Right lung (tissue), 10 donors: ENCODE measurements at places on chromosomes 1 and 21. TPM values are rescaled to one million over a fixed set of nuclear protein-coding genes. Genes with fewer than 3 reads are reported as not detected.

DNA sequence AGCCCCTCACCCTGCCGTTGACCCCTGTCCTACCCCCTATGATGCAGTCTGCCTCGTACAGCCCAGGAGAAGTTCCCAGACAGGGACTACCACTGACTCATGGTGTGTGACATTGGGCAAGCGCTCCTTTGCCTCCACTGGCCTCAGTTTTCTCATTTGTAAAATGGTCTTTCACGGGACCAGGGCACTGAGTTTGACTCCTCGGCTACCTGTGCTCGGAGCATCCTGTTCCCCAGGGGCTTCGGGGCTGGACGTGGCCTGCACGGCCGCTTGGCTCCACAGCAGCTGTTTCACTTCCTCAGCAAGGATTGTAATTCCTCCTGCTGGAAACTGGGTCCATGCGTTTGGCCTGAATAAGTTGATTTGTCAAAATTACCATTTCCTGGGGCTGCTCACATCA, 277.3 kb downstream of the MATN1 start:
- no peak for DNase-seq

GRCh38 chr1:36151134-36151844, 2.0 kb upstream of the TRAPPC3 start:
- DNase-seq, result no peak

DNA sequence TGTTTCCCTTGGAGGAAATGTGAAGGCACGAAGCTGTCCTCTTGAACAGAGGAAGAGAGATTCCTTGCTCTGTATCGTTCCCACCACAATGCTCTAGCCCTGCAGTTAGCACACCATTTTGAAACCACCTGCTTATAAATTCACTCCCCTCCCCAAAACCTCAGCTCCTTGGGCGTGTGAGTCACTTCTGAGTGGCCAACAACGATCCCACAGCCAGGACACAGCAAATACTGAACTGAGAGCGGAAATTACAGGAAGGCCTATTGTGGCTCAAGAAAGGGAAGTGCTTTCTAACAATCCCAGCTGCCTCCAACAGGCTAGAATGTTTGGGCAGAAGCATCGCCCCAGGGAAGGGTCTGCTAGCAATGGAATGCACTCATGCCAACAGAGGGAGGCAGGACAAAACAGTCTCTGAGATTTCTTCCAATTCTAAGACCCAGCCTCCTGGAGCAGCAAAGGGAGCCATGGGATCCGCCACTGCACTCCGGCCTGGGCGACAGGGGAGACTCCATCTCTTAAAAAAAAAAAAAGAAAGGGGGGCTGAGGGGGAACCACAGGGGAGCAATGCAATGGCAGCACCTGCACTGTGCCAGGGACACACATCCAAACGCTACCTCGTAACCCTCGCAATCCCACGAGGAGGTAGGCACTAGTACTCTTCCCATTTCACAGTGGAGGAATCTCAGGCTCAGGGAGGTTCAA, 1.9 kb downstream of the TMEM53 start:
- no peak for DNase-seq

OLIG2 gene
- polyA plus RNA-seq, result not detected

DNA sequence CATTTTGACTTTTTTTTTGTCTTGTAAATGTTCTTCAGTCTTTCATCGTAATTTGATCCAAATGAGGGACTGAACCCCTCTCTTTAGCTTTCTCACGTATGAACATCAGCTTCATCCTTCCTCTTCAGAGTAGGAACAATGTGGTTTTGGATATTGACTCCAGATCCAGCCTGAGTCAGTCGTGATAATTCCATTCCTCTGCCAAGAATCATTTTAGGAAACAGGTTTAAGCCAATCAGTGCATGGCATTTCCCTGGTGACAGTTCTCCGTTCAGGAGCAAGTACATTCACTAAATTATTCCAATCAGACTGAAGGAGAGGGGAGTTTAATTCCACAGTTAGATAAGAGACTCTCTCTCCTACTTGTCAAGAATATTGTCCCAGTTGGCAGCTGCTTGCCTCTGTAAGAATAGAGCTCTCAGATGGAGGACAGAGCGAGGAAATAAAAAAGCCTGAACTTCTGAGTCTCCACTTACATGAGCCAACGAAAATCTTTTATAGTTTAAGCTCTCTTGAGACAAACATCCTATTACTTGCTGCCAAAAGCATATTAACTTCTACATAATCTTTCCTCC, 18.6 kb downstream of the RHOU start:
- DNase-seq, result no peak

DNA sequence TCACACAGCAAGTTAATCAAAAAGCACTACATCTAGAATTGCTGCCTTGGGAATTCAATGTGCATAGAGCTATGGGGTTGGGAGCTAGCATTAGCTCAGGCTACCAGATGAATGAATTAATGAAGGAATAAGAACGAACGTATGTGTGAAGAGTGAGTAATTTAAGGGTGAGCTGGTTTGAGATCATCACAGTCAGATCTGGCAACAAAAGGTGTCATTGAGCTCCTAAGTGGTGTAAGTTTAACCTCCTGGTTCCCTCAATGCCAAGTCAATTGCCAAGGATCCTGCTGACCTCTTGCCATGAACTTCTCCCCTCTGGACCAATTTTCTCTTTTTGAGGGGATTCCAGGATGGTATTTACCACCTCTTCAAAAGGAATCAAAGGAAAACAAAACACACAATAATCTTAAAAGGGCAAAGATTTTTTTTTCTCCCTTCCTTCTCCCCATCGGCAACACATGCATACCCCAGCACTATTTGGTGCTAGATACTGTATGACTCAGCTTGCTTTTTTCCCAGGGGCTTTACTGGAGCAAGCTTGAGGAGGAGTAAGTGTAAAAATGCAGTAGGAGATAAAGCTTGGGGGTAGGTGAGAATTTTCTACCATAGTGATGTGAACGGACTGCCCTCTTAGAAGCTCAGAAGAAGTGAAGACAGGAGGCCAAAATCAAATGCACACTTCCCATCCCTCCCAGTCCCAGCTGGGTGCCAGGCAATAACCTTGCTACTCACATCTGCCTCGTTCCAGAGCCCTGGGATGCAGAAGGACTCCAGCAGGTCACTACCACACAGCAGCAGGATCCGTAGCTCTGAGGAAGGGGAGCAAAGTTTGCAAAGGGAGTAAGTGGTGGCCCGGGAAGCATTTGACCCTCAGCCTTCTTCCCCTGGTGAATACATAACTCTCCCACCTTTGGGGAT, 92.0 kb downstream of the LAMC2 start:
- no peak for DNase-seq
